ENCODE measurements at places on chromosomes 5 and 9.

DNA sequence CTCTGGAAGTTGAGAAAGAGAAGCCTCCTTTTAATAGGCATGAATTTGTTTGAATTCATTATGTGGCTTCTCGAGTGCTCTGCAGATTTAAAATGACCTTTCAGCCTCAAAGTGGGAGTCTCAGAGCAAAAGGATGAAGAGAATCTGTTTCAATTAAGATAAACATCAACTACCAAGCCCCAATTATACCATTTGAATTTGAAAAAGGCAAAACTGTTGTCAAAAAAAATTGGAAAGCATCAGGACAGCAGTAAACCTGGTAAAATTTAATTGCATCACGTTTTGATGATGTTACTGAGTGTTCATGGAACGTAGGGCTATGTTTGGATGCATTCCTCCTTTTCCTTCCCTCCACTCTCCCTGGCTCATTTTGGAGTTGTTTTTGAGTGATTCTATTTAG, 637.2 kb downstream of the PDE4D start:
- DNase-seq = no peak

- peak; percentile 29 for DNase-seq
Observed at GRCh38 chr5:77210091-77210963, at the start of gene PDE8B. TSS of gene PDE8B (plus strand) at chr5:77210680. CDS start at chr5:77210926, 246 bp downstream.

DNA sequence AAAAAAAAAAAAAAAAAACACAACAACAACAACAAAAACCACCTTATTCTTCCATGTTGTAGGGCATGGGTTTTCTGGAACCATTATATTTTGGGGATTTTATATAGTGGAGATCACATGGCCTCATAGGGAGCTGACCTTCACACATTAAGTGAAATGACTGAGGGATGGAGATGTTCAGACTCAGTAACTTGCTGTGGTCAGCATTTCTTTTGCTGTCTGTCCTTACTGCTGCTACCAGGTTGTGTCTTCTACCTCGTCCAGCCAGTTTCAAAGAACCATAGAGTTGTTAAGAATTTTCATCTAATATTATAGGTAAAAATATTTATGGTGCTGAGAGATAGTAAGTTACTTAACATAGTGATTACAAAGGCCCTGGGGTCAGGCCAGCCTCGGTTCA, 107.6 kb downstream of the PDE8B start:
- DNase-seq = no peak

DNA sequence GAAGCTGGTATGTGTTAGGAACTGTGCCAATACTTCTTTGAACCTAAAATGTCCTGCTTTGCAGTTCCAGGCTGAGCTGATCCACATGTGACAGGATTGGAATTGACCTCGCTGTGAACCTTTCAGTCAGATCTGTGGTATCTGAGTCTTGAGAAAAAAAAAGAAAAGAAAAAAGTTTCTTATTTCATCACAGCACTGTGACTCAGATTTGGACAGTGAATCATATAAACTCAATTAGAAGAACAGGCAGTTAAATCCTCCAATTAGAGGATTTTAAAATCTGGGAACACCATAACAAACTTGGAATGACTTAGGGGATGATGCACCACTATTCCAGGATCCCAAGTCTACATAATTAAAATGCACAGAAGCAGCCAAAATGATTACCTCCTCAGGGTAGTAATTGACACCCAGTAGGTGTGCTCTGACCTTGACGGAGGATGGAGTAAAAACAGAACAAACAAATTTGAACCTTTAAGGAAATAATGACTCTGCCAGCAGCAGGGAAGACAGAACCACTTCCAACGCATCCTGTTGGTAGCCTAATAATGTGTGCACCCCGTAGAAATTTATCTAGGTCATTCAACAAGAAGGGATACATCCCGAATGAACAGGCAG, 57.8 kb upstream of the RAI14 start:
- peak; percentile 91 for DNase-seq

- no peak for DNase-seq
Observed at GRCh38 chr5:58842852-58843251, 260.0 kb downstream of the RAB3C start.

DNA sequence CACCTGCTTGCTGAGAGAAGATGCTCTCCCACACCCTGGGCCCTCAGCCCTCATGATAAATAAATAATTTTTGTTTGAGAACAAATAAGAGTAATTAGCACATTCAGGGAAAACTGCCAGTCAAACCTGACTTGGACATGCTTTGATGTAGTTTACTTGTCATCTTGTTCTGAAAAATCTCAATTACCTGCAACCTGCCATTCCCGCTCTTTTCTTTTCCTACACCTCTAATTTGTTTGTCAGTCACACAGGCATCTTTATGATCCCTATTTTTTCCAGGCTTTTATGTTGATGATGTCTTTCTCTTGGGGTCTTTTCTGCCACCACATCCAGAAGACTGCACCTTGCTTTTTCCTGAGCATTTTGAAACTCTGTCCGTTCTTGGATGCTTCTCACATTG, 28.6 kb upstream of the TGFBI start:
- DNase-seq = no peak

DNA sequence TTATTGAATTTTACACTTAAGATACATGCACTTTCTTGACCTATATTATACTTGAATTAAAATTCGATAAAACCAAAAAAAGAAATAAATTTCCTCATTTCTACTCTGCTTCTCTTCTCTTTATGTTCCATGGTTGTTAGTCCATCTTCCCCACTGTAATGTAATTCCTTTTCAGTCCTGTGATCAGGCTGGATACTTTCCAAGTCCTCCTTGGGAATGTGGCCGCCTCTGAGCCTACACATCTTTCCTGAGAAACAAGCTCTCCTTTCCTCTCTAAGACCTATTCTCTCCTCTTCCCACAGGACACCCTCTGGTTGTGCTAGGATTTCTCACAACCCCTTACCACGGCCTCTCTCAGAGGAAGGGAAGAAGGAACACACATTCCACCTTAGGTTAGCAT, 285.1 kb downstream of the DNAH5 start:
- DNase-seq = no peak

DNA sequence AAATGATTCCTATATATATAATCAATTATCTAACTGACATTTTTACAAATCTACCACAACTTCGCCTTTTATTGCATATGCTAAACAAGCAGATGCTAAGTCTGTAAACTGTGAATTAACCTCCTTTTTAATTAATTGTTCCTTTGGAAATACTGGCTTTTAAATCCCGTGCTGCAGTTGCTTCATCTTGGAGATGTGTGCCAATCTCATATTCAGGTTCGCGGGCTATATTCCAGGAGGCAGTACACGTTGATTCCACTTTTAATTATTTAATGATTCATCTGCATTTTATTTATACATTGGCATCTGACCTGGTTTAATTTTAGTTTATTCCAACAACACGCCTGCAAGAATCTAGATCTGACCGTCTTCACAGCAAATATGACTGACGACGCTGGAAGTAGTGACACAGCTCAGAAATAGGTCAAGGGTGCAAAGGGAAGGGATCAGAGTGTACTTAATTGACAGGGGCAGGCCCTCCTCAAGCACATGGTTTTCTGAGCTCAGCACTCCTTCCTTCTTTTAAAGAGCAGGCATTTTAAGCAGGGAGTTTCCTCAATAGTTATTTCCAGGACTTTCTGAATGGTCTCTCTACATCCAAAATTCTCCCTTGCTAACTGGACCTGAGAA, 125.2 kb downstream of the GLIS3 start:
- DNase-seq = no peak

DNA sequence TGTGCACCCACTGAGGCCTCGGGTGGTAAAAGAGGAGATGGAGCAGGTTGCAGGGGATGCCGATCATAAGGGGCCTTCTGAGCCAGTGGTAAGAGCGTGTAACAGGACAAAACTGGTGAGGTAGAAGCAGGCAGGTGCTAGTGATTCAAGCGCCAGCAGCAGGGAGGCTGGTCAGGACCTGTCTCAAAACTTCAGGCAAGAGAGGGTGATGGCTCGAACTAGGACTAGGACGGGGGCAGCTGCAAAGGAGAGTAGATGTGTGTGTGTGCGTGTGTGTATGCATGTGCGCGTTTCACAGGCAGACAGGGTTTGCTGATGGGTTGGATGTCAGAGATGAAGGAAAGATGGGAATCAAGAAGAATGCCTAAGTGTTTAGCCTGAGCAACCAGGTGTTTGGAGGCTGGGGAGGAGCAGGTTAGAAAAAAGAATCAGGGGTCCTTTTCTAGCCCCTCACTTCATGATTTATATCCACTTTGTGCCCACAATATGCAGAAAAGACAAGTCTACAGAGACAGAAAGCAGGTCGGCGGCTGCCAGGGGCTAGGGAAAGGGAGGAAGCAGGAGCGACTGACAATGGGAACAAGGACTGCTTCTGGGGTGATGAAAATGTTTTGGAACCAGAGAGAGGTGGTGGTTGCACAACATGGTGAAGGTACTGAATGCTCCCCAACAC, 15.2 kb downstream of the HRH2 start:
- no peak for DNase-seq

- DNase-seq = peak; percentile 36
Observed at GRCh38 chr5:55407059-55407684, 99.4 kb downstream of the MTREX start.

GRCh38 chr9:91433180-91433579, 9.5 kb upstream of the NFIL3 start:
- no peak for DNase-seq

- DNase-seq = no peak
Observed at GRCh38 chr5:1035421-1036405, 27.1 kb downstream of the NKD2 start.

DNA sequence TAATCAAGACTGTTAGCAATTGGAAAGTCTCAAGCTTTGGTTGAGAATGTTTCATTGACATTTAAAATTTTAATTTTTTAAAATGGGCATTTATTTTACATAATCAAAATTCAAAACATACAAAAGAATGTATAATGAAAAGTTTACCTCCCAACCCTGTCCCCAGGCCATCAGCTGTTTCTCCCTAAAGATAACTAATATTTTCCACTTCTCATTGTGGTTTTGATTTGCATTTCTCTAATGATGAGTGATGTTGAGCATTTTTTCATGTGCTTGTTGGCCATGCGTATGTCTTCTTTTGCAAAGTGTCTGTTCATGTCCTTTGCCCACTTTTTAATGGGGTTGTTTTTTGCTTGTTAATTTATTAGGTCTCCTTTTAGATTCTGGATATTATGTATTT, 11.4 kb upstream of the MACIR start:
- DNase-seq = no peak

- DNase-seq = no peak
Observed at GRCh38 chr5:58767104-58767503, 184.2 kb downstream of the RAB3C start.

- peak; percentile 23 for DNase-seq
Observed at GRCh38 chr9:110864011-110864410, 174.3 kb downstream of the LPAR1 start.

DNA sequence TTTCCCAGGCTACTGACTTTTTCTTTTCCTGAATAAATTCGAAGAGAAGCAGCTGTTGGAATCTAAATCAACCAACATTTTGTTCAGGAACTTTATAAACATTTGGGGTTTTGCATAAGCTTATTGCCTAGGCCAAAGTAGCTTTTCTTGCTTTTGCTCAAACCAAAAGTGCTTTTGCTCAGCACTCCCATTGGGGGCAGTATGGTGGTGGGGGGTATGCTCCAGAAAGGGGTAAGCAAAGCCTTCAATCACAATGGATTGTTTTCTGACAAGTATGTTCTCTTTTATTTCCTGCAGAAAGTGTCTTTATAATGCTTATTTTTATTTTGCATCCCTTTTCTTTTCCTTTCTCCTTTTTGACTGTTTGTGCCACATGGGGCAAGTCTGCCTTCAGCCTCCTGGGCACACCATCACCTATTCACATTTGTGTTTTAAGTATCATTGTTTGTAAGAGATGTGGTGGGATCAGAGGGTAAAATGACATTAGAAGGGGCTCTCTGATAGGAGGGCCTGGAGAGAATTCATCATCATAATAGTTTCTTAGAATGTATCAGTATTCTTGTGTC, 86.0 kb downstream of the PRDM6 start:
- DNase-seq = no peak

Data from HTR-8/SVneo (cell line).